ENCODE measurements at places on chromosomes 13 and 19. TPM values are rescaled to one million over a fixed set of nuclear protein-coding genes. Genes with fewer than 3 reads are reported as not detected.

CGB5 gene
- total RNA-seq: not detected

TEX26 gene
- not detected for total RNA-seq

ZNF667 gene
- total RNA-seq: 3.4 TPM

PLIN5 gene
- total RNA-seq: not detected

RNF113B gene
- not detected for total RNA-seq

POGLUT2 gene
- total RNA-seq: 12.5 TPM

ZSCAN18 gene
- total RNA-seq: 15.2 TPM

ONECUT3 gene
- not detected for total RNA-seq

DNA sequence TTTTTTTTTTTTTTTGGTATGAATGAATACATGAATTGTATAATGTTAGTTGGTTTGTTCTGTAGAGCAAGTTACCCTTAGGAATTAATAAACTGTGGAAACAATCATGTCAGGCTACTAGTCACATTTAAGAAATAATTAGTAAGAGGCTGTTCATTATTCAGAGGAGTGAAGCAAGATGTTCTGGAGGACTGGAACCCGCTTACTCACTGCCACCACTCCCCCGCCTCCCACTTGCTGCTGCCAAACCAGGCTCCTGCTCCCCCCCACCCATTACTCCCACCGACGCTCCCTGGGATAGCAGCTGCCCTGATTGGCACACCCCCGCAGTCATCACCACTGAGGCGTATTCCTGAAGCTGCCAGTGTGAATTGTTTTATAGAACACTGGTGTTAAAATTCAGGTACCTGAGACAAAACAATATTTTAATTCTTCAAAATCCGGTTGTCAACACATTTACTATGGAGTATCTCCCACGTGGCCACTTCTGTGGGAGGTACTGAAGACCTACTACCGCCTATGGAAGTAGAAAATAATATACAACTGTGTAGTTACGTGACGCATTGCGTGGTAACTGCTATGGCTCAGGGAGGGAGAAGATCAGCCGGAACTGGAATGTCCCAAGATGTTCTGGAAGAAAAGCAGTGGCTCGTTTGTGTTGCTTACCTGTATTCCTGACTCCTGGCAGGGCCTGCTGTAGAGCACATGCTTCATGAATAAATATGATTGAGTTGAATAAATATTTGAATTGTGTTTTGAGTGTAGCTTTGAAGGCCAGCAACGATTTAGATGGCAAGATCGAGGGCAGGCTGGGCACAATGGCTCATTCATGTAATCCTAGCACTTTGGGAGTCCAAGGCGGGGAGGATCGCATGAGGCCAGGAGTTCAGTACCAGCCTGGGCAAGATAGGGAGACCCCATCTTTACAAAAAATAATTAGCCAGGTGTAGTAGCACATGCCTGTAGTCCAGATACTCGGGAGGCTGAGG is 1.7 kb downstream of the DPY19L3 start:
- DNase-seq: no peak

DNA sequence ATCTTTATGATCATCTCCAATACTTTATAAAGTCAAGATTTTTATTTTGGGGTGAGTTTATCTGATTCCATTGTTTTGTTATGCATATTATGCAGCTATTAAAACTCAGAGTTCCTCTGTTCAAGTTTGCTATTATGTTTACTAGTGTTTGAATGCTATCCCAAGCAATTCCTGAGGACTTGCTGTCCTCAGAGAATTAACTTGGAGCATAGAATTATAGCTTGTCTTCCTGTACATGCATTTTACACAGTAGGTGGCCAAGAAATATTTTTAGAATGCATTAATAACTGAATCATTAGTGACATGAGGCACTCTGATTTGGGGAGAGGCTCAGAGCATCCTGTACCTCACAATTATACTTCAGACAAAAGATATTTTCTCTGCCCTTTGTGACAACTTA is 195.6 kb upstream of the MIR17HG start:
- DNase-seq: no peak

GRCh38 chr19:14519860-14520407 is 1.7 kb upstream of the DNAJB1 start:
- peak; percentile 91 for DNase-seq

DNA sequence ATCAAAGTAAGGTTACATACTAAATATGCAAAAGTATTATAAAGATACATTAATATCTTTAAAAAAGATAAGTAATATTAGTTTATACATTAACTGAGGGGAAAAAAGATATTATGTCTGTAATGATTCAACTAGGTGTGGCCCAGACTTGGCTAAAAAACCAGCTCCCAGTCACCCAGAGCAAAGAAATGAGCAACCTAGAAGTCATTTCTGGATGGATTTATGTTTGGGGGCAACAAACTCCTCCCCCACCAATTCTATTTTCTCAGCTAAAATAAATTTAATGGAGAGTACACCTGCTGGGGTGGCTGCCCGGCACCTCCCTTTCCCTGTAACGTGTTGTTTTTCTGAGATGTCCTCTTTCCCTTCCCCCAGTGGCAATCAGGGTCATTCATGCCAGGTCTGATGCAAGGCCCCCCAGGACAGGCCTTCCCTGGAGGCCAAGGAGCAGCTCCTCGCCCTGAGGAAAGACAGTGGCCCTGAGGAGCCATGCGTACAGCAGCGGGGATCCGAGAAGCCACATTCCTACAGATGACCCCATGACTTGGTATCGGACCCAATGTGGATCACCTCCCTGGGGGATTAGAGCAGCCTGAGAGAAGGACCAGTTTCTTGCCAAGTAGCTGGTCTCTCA is 78.6 kb upstream of the DOCK9 start:
- no peak for DNase-seq

GRCh38 chr19:18202778-18203407 is 949 bp downstream of the RAB3A start:
- no peak for DNase-seq

- DNase-seq: no peak
Observed at GRCh38 chr13:101917833-101918661, 465.6 kb downstream of the ITGBL1 start.

- peak; percentile 72 for DNase-seq
Observed at GRCh38 chr19:12946092-12946721, 545 bp downstream of the RAD23A start.

GRCh38 chr19:21482863-21483276 is 22.5 kb upstream of the ZNF429 start:
- no peak for DNase-seq

GRCh38 chr13:110506859-110507566 is 54.5 kb downstream of the RAB20 start:
- no peak for DNase-seq

DNA sequence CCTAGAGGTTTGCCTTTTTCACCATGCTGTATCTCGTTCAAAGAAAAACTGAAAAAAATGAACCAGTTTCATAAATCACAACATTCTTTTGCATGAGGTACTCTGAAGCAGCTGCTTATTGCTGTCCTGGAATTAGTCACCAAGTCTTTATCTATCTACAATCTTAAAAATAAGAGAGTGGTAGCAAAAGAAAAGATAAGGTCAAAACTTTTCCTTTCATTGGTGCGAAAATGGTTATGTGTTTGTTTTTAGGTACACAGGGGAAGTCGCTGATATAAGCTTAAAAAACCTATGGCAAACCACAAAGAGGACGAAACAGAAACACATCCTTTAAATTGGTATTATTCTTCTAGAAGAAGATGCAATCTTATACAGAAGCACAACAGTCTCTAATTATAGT is 20.7 kb downstream of the OBI1 start:
- DNase-seq: no peak

DNA sequence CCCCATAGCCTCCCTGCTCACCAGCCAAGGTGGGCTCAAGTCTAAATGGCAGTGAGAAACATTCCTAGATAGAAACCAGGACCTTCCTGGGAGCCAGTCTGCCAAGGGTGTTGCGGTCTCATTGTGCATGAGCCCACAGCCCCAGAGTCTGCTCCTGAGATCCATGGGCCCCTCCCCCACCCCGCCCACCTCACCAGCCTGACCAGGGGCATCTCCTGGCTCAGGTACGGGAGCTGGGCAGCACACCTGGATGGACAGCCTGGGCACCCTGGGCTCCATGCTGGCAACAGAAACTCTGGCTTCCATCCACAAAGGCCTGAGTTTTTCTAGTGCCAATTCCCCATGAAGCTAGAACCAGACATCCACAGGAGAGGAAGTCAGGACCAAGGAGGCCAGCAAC is 65.6 kb downstream of the RAB20 start:
- no peak for DNase-seq

DNA sequence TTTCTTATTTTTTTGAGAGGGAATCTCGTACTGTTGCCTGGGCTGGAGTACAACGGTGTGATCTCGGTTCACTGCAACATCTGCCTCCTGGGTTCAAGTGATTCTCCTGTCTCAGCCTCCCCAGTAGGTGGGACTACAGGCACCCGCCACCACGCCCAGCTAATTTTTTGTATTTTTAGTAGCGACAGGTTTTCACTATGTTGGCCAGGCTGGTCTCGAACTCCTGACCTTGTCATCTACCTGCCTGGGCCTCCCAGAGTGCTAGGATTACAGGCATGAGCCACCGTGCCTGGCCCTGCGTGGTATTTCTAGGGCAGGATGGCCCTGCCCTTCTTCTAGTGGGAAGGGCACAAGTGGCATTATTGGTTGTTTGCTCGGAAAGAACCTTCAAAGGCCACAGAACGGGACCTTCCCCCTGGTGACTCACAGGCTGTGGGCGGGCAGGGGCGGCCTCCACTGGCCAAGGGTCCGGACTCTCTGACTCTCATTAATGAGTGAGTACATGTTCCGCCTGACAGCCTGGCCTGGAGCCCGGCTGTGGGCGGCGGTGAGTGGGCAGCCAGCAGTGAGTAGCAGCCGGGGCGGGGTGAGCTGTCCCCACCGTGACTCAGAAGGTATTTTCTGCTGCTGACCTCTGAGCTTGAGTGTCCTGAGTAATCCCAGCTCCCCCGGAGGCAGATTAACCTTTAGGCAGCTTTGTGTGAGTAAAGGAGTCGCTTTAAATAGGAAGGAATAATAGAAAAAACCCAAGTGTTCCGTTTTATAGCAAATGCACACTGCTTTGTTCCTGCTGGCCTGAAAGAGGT is 5.1 kb downstream of the DOT1L start:
- peak; percentile 91 for DNase-seq

DNA sequence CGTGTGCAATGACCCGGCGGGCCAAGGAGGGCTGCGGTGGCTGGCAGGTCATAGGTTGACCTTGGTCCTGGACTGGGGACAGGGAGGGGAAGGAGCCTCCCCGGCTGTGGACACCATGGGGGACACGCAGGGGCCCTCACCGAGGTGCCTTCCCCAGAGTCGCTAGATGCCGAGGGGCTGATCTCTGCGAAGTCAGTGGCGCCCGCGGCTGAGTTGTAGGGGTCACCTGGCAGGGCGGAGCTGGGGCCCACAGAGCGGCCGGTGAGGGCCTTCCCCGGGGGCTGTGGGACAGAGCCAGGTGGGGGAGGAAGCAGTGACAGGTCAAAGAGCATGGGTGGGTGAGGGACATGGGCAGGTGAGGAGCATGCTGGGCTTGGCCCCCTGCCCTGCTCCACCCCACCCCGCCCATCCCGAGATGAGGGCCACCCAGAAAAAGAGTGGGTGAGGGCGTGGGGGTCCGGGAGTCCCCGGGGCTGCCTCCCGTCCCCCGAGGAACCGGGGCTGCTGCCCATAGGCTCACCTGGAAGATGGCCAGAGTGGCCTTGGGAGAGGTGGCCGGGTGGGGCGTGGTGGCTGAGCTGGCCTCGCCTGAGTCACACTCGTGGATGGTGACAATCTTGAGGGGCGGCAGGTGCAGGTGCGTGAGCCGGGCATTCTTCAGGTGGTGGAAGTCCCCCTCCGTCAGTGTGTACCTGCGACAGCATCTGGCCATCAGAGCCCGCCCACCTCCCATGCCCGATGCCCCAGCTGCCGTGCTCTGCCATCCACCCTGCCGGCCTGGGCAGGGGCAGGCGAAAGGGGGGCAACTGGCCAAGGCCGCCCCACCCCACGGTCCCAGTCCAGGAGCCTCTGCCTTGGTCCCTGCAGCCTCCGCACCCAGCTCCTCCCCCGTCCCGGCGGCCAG is 3.5 kb downstream of the CBARP start:
- no peak for DNase-seq

- no peak for DNase-seq
Observed at GRCh38 chr13:48660361-48661076, 6.8 kb downstream of the CYSLTR2 start.

DNA sequence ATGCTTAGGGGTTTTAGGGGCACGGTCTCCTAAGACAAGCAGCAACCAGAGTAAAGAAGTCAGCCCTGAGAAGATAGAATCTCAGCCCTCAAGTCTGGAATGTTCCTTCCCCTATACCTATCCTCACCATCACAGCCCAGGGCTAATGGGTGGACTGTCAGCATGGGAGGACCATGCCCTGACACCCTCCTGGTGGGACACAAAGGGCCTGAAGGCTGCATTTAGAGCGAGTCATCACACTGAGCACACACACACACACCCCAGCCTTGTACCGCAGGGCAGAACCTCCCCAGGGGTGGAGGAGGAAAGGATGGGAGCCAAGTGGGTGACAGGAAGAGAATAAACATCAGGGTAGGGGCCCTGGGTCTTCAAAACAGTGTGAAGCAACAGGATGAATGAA is 174.8 kb upstream of the SERP2 start:
- no peak for DNase-seq

GRCh38 chr19:40703029-40703755 is 12.7 kb upstream of the NUMBL start:
- no peak for DNase-seq

DNA sequence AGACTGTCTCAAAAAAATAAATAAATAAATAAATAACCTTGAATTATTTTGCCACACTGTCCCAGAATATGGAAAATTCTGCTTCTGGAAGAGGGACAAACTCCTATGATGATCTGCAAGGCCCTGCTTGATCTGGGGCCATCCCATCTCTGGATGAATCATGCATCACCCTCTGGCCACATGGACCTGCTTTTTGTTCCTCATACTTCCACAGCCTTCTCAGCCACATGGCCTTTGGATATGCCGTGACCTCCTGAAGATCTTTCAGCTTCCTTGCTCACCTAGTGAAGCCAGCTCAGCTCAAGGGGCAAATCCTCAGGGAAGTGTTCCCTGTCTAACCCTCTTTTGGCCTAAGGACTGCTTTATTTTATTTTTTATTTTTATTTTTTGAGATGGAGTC is 10.3 kb downstream of the IER2 start:
- no peak for DNase-seq

DNA sequence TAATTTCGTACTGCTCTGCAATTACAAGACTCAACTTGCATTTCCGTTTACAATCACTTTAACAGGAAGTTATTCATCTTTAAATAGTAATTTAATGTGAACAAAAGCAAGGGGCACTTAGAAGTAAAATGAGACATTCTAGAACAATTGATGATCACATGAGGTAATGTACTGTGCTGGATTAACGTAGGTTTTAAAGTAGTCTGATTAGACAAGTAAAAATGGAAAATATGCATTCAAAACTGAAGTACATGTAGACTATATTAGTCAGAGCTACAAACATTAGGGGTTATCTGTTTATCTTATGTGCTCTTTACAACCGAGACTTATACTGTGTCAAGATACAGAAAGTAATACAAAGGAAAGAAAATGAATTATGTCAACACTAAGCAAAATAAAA is 1528.0 kb downstream of the SLITRK5 start:
- DNase-seq: peak; percentile 86

DNA sequence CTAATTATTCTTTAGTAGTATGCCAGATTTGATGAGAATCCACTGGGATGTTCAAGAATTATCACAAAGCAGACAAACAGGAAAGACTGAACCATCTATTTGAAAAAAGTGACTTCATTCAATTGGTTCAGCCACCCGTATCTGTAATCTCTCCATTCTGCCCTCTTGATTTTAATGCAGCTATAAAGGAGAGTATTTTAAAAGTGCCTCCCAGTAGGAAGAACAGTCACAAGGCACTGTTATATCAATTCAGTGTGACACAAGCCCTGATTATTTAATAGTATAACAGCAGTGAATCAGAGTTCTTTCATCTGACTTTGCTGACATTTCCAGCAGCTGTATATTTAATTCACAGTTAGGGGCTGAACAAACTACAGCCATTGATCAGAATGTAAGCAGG is 77.3 kb upstream of the SLAIN1 start:
- DNase-seq: no peak

Data from foreskin keratinocyte (primary cell).